ENCODE measurements at places on chromosomes 1 and 21.

DNA sequence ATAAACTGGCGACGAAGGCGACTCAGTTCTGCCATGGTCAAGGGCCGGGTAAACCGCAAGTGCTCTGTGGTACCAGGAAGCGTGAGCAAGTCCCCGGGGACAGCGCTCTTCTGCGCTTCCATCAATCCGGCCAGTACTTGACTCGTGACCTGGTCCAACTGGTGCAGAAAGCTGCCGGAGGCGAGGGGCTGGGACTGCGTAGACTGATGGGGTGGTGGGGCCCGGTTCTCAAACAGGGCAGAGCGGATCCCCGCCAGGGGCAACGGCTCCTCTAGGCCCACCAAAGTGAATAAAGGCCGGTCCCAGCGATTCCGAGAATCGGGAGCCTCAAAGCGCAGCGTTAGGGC, 852 bp downstream of the KTI12 start:
- DNase-seq, result peak; percentile 5

DNA sequence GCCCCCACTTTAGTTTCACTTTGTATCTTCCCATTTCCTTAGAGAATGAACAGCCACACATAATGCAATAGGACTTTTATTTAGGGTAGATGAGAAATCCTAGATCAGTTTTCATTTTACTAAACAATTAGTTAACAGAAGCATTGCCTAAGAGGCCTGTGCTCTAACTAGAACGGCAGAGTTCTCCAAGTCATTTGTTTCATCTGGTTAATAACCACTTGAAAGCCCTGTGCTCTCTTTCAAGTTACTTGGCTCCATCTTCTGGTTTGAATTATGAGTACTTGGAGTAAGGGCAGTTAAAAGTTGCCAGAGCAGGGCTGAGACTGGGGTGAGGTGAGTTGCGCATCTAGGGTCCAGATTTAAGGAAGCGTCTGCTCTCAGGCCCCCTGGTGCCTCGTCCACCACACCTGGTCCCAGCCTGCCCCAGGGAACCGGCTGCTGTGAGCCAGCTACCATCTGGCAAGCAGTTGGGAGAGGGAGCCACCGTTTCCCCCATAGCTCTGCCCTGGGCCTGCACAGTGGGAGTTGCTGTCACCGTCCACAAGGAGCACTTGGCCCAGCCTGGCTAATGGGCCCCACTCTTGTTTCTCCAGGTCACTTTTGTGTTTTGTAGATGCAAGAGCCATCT, 18.1 kb upstream of the SLC44A3 start:
- DNase-seq, result peak; percentile 26

- no peak for DNase-seq
These were observed 19.5 kb upstream of the SUCO start for GRCh38 chr1:172513479-172513878.

GRCh38 chr1:14369526-14370213, 228.8 kb upstream of the KAZN start:
- DNase-seq, result no peak

All from CD4-positive, alpha-beta T cell treated with Interleukin-10 for 1 hour (primary cell).